ENCODE measurements at places on chromosomes 7 and 10. TPM values are rescaled to one million over a fixed set of nuclear protein-coding genes. Genes with fewer than 3 reads are reported as not detected.

Gene LRRTM3
- not detected for total RNA-seq

Gene AKR1C8
- total RNA-seq, result 0.16 TPM

Gene NFE2L3
- total RNA-seq, result 70.6 TPM

Gene PIP
- not detected for total RNA-seq

Gene POP7
- total RNA-seq, result 28.6 TPM

Gene ZNF775
- total RNA-seq, result 7.0 TPM

Gene SEPHS1
- 26.7 TPM for total RNA-seq

Gene RASSF4
- total RNA-seq, result 9.4 TPM

Gene SMURF1
- total RNA-seq, result 11.2 TPM
